ENCODE measurements at places on chromosomes 7 and 10.

DNA sequence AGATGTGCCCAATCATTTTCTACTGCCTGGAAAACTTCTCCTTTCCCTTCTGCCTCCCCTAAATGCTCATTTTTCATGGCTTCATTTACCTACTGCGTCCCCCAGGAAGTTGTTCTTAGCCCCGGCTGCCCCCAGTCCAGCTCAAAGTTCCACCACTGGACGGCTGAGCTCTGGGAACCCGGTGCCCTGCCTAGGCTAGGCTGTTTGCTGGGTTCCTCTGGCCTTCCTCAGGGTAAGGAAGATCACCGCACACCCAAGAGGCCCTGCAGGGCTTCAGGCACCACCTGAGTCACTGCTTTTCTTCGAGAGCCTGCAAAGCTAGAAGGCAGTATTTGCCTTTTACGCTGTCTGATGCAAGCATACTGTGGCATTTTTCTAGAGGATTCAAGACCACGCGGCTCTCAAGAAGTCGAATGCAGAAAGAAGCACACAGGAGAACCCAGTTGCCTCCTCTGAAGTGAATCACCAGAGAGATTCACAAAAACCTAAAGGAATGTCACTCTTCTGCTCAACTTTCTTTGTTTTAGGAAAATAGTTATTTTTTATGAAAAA lies 46.7 kb upstream of the ZMIZ1 start:
- DNase-seq, result no peak

DNA sequence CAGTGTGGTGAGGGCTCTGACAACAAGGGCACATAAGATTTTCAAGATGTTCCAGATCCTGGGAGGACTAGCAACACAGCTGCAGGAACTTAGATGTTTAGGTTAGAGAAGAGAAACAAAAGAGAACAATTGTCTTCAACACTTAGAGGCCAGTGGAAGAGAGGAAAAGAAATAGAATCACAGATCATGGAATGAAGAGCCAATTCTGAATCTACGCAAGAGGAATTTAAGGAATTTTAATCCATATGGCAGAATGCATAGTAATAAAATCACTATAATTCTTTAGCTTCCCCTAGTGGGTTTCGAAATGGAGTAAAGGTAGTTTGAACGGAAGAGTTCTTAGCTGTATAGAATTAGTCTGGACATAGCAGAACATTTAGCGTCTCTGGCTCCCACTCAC lies 114.6 kb upstream of the LRRTM3 start:
- DNase-seq, result no peak

DNA sequence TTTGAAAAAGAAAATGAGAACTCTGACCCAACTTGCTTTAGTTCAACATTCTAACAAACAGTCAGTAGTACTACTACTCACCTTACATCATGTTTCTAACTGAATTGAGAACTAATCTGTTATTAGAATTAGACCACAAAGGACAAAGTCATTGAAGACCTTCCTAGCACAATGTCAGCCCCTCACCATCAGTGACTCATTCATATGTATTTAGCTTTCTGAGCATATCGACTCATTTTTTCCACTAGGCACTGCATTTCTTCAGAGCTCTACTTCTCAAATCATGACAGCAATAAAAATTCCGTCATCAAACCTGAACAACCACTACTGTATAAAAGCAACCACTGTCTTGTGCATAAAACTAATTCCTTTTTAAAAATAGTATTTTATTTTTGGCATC lies 4.4 kb upstream of the LRRN3 start:
- DNase-seq, result no peak

DNA sequence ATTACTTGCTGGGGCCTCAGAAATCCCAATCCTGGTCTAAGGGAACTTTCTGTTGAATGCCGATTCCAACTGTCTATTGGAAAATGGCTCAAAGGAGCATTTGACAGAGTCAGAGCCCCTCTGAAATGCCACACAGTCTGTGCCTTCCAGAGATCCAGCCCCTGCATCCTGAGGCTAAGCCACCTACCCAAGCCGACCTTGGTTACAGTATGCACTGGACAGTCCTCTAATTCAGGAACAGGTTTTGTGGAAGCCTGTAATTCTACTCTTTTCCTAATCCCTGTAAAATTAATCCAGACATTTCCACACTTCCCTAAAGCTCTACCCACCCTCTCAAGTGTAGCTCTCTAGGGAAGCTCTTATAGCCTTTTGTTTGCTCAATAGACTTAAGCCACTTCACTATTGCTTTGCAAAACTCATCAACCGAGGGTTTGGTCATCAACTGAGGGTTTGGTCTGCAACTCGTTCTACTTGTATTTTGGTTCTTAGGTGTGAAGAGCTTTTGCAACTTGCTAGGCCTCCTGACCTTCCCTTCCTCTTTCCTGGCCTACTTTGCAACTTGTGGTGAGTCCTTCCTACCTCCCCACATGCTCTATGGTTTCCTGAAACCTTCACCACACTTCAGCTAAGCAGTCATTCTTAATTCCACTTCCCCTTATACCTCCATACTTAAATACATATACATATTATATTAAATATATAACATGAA lies 364.8 kb downstream of the SFMBT2 start:
- DNase-seq, result no peak

DNA sequence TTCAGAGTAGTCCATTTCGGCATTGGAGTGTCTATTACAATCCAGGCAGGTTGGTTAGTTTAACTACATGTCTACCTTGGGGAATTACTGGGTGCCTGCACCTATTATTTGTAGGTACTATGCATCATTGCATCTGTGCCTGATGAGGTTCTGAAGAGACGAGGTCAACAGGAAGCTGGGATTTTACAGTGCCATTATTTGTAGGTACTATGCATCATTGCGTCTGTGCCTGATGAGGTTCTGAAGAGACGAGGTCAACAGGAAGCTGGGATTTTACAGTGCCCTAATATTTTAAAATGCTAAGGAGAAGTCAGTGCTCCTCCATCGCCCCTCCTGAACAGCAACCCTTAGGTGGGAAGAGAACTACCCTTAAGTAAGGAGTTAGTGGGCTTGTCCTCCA lies 41.7 kb downstream of the NPY start:
- DNase-seq, result no peak

- DNase-seq, result no peak
Measured at GRCh38 chr10:10038348-10038747, 979.3 kb upstream of the CELF2 start.

- DNase-seq, result no peak
Measured at GRCh38 chr10:80100861-80101695, 22.6 kb downstream of the TMEM254 start.

DNA sequence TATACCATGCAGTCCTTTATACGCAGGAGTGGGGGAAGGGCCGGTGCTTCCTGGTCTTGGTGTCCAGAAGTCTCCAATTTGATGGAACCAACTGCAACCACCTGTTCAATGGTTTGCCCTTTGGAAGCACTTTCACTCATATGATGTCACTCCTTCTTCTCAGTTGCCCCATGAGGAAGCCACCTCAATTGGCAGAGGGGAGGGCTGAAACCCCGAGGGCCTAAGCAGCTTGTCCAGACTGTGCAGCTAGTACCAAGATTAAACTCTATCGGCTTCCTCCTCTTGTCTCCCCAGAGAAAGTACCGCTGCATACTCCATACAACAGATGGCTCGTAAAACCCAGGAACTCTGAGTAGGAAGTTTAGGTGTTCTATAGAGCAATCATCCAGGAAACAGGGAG lies 789.4 kb downstream of the TYW1 start:
- DNase-seq, result no peak

GRCh38 chr7:36894190-36894589 lies 169.9 kb upstream of the AOAH start:
- DNase-seq, result no peak

Measured in T-helper 9 cell (primary cell).